CD8-positive, alpha-beta memory T cell (primary cell): ENCODE measurements at places on chromosomes 7 and 10. TPM values are rescaled to one million over a fixed set of nuclear protein-coding genes. Genes with fewer than 3 reads are reported as not detected.

The LIPJ gene
- total RNA-seq: not detected

The HMX3 gene
- total RNA-seq: not detected

The PPP2R2D gene
- total RNA-seq: 23.5 TPM

The PFKP gene
- 180 TPM for total RNA-seq
